ENCODE measurements at places on chromosomes 12 and 14.

DNA sequence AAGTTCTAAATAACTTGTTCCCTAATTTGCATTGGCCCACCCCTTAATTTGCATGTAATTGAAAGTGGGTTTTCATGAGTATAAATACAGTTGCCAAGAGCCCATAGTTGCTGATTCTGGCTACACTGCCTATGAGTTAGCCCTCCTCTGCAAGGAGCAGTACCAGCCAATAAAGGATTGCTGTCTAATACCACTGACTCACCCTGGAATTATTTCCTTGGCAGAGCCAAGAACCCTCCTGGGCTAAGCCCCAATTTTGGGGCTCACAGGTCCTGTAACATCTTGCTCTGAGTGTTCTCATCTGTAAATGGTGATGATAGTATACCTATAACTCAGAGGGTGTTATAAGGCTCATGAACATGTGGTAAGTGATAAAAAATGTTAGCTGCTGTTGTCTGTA lies 6.8 kb downstream of the TTC8 start:
- DNase-seq: no peak

DNA sequence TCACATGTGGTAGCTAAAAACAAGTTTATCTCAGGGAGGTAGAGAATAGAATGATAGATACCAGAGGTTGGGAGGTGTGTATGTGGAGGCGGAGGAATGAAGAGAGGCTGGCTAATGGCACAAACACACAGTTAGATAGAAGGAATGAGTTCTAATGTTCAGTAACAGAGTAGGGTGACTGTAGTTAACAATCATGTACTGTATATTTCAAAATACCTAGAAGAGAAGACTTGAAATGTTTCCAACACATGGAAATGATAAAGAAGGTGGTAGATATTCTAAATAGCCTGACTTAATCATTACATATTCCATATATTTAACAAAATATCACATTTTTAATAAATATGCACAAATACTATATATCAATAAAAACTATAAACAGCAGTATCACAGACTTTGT lies 8.9 kb upstream of the IFNG-AS1 start:
- DNase-seq: no peak

- DNase-seq: no peak
Measured at GRCh38 chr14:63032641-63033040, 12.6 kb downstream of the KCNH5 start.

- DNase-seq: peak; percentile 22
Measured at GRCh38 chr14:67411820-67412421, at the start of gene PLEK2. Gene PLEK2 (minus strand): TSS chr14:67412165. CDS start chr14:67412059, 106 bp downstream.

- no peak for DNase-seq
Measured at GRCh38 chr12:47838286-47838931, 18.7 kb upstream of the HDAC7 start.
